GM04503 (cell line): ENCODE measurements at places on chromosomes 11 and 22.
A peak's percentile ranks its signal among the peaks of the same experiment; 100 is the strongest.

DNA sequence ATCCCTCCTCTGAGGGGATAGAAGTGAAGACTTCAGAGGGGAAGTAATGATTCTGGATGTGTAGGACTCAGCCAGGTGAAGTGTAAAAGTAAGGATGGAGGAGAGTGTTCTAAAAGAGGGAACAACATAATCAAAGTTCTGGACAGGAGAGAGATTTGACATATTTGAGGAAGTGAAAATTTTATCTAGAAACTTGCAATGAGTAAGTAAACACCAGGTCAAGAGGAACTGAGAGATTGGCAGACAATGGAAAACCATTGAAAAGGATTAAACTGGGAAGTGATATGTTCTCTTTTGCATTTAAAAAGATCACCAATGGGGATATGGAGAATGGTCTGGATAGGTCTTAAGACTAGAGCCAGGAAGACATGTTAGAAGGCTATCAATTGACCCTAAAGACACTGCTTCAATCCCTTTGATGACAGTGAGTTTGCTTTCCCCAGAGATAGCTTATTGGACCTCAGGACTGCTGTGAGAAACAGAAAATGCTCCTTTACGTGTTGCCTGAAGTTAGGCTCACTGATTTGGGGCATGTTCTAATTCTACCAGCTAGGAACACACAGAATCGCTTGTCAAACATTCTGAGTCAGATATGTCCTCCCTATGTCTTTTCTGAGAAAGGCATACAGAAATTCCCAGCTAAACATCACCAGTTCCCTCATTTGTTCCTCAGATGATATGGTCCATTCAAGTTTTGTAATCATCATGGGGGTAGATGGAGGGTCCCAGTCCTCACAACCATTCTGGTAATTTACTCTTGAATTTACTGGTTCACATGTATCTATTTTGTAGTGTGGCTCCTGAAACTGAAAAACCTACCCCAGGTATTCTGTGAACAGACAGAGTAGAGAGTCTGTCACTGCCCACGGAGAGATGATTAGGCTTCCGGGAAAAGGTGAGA is 144.9 kb downstream of the MAML2 start:
- no peak for DNase-seq

- no peak for DNase-seq
Observed at GRCh38 chr11:73186294-73186850, 31.7 kb upstream of the P2RY2 start.

DNA sequence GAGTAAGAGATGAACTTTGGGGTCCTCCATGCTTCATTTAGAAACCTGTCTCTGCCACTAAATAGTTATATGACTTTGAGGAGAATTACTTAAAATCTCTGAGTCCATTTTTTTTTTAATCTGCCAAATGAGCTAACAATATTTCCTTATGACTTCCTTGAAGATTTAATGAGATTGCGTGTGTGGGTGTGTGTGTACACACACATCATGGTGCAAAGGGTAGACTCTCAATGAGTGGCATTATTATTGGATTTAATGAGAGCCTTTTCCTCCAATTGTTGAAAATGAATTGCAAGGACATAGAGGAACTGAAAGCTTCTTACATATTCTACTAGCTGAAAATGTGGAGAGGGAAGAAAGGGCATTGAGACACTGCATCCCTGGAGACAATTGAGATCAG is 573.5 kb upstream of the LUZP2 start:
- no peak for DNase-seq

DNA sequence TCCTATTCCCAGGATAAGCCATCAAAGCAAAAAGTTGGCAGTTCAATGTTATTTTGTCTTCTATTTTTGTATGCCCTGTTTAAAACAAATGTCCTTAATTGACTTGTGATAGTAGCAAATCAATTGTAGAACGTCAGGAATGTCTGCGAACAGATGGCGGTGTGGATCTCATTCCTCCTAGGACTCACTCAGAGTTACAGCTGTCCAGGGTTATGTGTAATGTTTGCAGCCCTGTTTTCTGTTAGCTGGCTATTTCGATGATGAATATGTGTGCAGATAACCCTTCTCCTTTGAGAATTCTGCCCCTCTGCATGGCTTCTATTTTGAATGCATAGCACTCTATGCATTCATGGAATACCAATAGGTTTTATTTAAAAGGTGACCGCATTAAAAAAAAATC is 1248.0 kb upstream of the CNTN5 start:
- no peak for DNase-seq

DNA sequence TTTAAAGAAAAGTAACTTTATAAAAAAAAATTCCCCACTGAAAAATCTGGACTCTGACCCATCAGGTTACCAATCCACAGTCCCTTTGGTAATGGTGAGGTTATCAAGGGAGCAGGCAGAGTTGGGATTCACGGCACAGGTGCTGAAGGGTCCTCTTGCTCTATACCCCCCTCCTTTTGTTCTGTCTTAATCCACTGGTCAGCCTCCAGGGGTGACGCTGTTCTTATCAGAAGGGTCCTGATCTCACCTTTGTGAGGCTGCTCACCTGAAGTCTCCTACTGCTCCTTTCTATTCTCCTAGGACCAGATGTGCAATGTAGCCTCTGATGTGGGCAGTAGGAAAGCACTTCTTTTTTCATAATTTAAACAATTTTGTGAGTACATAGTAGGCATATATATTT is 80.6 kb upstream of the E2F8 start:
- no peak for DNase-seq

GRCh38 chr11:23765682-23766252 is 731.1 kb upstream of the LUZP2 start:
- no peak for DNase-seq

DNA sequence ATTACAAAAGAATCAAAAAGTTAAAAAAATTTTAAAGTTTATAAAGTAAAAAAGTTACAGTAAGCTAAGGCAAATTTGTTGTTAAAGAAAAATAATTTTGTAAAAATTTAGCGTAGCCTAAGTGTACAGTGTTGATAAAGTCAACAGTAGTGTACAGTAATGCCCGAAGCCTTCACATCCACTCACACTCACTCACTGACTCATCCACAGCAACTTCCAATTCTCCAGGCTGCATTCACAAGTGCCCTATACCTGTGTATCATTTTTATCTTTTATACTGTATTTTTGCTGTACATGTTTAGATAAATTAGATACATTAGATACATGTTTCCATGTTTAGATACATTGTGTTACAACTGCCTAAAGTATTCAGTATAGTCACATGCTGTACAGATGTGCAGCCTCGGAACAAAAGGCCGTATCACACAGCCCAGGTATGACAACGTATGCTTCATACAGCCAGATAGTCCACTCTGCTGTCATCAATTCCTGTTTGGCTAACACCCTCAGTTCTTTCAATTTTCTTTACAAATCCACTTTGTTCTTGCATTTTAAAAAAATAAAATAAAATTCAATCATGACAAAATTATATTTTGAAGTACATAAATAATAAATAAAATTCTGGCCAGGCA is 80.7 kb downstream of the RBFOX2 start:
- no peak for DNase-seq

DNA sequence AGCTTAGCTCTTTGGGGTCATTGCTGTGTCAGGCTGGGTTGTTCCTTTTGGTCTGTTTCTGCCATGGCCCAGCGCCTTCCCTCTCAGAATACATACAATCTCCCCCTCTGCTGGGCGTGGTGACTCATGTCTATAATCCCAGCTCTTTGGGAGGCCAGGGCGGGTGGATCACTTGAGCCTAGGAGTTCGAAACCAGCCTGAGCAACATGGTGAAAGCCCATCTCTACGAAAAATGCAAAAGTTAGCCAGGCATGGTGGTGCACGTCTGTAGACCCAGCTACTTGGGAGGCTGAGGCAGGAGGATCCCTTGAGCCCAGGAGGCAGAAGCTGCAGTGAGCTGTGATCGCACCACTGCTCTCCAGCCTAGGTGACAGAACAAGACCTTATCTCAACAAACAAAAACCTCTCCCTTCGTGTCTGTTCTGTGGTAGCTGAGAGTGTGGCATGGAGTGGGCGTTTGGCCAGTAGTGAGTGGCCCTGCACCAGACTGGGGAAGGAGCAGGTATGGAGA is 46.7 kb upstream of the RAB1B start:
- no peak for DNase-seq

DNA sequence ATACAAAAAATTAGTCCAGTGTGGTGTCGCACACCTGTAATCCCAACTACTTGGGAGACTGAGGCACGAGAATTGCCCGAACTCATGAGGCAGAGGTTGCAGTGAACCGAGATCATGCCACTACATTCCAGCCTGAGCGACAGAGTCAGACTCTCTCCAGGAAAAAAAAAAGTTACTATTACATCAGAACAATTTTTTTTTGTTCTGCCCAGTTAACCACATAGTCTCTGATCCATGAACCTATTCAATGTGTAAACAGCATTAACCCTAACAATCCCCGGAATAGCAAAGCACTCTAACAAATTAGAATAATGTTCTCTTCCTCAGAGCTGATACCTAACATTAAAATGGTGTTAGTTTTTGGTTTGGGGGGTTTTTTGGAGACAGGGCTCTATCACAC is 4.6 kb downstream of the NARS2 start:
- no peak for DNase-seq

GRCh38 chr11:36635066-36635862 is 37.2 kb upstream of the RAG2 start:
- no peak for DNase-seq

GRCh38 chr11:18393581-18394274 is 635 bp upstream of the LDHA start:
- DNase-seq, result no peak

DNA sequence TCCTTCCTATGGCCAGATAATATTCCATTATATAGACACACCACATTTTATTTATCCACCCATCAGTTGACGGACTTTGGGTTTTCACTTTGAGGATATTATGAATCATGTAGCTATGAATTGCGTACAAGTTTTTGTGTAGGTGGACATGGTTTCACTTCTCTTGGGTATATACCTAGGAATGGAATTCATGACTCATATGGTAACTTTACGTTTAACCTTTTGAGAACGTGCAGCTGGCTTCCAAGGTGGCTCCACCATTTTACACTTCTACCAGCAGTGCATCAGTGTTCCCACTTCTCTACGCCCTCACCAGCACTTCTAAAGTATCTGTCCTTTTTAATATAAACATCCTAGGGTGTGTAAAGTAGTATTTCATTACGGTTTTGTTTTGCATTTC is 112.0 kb downstream of the PLEKHA7 start:
- no peak for DNase-seq

DNA sequence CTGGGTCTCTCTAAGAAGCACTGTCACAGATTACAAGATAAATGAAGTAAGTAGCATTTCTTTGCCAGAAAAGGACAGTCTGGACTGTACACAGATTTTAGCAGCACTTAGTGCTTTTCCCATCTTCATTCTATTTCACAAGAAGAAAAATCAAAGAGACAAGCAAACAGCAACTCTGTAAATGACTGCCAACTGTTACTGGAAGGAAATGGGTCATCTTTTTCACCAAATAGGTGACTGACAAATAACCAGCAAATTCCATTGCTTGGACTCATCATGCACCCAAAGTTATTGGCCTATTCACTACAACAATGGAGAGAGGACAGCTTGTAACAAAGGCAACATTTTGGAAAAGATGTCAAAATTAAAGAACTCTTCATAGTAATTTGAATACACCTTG is 28.9 kb upstream of the CARD18 start:
- peak; percentile 40 for DNase-seq

DNA sequence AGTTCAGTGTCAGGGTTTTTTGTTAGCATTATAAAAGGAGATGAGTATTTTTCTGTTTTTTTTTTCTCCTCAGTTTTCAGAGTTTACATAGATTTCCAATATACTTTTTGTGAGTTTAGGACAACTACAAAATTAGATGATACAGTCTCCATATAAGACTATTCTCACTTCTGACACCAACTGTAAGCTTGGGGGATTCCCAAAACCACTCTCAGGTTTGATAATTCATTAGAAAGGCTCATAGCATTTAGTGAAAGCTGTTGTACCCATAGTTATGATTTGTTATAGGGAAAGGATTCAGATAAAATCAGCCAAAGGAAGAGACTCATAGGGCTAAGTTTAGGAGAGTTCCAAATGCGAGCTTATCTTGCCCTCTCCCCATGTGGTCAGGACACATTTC is 24.1 kb downstream of the CUL5 start:
- DNase-seq, result no peak

DNA sequence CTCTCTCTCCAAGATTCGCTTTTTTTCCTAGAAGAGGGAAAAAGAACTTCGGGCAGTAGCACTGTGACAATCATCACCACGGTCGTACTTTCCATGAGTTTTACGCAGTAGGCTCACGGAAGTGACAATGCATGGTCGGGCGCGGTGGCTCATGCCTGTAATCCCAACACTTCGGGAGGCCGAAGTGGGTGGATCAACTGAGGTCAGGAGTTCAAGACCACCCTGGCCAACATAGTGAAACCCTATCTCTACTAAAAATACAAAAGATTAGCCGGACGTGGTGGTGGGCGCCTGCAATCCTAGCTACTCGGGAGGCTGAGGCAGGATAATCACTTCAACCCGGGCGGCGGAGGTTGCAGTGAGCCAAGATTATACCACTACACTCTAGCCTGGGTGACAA is 23.4 kb downstream of the GRAP2 start:
- DNase-seq, result no peak

GRCh38 chr11:9815486-9816136 is 151.7 kb downstream of the SWAP70 start:
- peak; percentile 74 for DNase-seq

- DNase-seq, result no peak
Observed at GRCh38 chr11:35133656-35134055, 5.3 kb upstream of the CD44 start.

- DNase-seq, result no peak
Observed at GRCh38 chr11:34143048-34143447, 37.6 kb downstream of the NAT10 start.

- DNase-seq, result no peak
Observed at GRCh38 chr11:75615751-75616150, 53.1 kb downstream of the MAP6 start.

GRCh38 chr22:22109693-22110466 is 127.3 kb upstream of the TOP3B start:
- no peak for DNase-seq
